ENCODE measurements at places on chromosomes 5 and 9. TPM values are rescaled to one million over a fixed set of nuclear protein-coding genes. Genes with fewer than 3 reads are reported as not detected.

DNA sequence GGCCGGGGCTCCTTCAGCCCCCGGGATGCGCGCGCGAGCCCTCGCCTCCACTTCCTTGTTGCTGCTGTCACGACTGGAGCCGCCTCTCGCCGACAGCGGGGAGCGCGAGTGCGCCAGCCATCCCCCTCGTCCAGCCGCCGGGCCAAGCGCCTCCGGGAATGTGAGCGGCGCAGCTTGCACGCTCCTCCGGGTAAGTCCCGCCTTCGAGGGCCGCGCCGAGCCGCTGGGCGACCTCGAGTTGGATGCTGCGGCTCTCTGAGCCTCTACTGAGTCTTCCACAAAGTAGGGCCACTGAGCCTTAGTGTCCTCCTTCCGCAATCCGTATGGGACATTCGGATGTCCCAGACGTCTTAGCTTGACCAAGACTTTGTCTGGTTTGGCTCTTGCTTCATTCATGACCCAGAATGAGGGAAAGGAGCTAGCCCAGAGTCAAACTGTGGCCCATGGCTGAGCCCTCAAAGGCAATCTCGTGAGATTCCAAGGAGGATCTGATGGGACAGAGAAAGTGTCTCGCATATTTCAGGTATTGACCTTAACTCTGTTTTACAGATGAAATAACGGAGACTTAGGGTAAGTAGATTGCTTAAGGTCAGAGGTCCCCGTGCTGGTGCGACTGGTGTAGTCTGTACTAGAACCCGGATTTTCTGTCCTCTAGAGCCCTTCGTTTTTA is 586 bp downstream of the HMGXB3 start:
- DNase-seq = peak; percentile 50

GRCh38 chr5:4947893-4948536 is 192.1 kb upstream of the ADAMTS16 start:
- no peak for DNase-seq

- no peak for DNase-seq
Measured at GRCh38 chr9:129145841-129146292, 32.2 kb downstream of the IER5L start.

- DNase-seq = no peak
Measured at GRCh38 chr9:16653491-16654399, 216.7 kb downstream of the BNC2 start.

- DNase-seq = no peak
Measured at GRCh38 chr5:33148076-33148513, 292.7 kb upstream of the TARS1 start.

- DNase-seq = no peak
Measured at GRCh38 chr5:108830705-108831276, 83.1 kb downstream of the FER start.

GRCh38 chr5:160312134-160312959 is at the start of gene CCNJL:
CCNJL (minus strand) TSS chr5:160312564; CDS start chr5:160311923, 641 bp downstream.
- peak; percentile 78 for DNase-seq

- DNase-seq = no peak
Measured at GRCh38 chr5:103375863-103376591, 117.5 kb downstream of the MACIR start.

POLK gene
- total RNA-seq = 21.5 TPM
